Sigmoid colon (tissue), 7 donors: ENCODE measurements at places on chromosomes 7 and 10. TPM values are rescaled to one million over a fixed set of nuclear protein-coding genes. Genes with fewer than 3 reads are reported as not detected.

Gene C10orf53
- total RNA-seq: not detected

DNA sequence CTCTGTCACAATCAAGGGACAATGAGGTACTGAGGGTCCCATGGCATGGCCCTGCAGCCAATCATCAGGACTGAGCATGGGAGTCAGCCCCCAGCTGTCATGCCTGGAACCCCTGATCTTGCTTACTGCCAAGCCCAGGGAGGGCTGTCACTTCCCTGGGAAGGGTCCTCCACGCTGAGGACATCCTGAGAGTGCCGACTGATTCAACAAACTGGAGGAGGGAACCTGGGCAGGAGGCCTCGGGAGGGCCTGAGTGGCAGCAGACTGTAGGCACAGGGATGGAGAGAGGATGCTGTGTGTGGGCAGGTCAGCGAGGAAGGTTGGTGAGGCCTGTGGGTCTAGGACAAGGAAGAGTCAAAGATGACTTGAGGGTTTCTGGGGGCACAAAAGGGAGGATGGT is 154.3 kb downstream of the ZNF248 start:
- H3K27me3 ChIP-seq: no peaks in the 10 kb centered on the region
- H3K4me3 ChIP-seq: no peak overlapping the region
- no peak overlapping the region for H3K27ac ChIP-seq
- no peaks in the 10 kb centered on the region for H3K36me3 ChIP-seq

GRCh38 chr10:30415593-30415992 is 18.4 kb upstream of the MAP3K8 start:
- no peak overlapping the region for H3K27ac ChIP-seq
- H3K27me3 ChIP-seq: no peaks in the 10 kb centered on the region
- no peaks in the 10 kb centered on the region for H3K36me3 ChIP-seq
- no peaks in the 10 kb centered on the region for H3K4me1 ChIP-seq

- H3K27me3 ChIP-seq: no peaks in the 10 kb centered on the region
- no peak overlapping the region for H3K27ac ChIP-seq
- H3K4me3 ChIP-seq: no peak overlapping the region
- H3K36me3 ChIP-seq: no peaks in the 10 kb centered on the region
- no peak for DNase-seq
Measured at GRCh38 chr10:90937645-90938258, 16.9 kb upstream of the ANKRD1 start.

Gene SPDYE2
- not detected for total RNA-seq

GRCh38 chr10:12103802-12104201 is 25.7 kb upstream of the SEC61A2 start:
- H3K4me3 ChIP-seq: no peak overlapping the region
- DNase-seq: no peak
- peaks cover 35% of the 10 kb centered on the region for H3K36me3 ChIP-seq
- no peak overlapping the region for H3K27ac ChIP-seq
- H3K4me1 ChIP-seq: no peaks in the 10 kb centered on the region

Gene WDR86
- total RNA-seq: 14.4 TPM

DNA sequence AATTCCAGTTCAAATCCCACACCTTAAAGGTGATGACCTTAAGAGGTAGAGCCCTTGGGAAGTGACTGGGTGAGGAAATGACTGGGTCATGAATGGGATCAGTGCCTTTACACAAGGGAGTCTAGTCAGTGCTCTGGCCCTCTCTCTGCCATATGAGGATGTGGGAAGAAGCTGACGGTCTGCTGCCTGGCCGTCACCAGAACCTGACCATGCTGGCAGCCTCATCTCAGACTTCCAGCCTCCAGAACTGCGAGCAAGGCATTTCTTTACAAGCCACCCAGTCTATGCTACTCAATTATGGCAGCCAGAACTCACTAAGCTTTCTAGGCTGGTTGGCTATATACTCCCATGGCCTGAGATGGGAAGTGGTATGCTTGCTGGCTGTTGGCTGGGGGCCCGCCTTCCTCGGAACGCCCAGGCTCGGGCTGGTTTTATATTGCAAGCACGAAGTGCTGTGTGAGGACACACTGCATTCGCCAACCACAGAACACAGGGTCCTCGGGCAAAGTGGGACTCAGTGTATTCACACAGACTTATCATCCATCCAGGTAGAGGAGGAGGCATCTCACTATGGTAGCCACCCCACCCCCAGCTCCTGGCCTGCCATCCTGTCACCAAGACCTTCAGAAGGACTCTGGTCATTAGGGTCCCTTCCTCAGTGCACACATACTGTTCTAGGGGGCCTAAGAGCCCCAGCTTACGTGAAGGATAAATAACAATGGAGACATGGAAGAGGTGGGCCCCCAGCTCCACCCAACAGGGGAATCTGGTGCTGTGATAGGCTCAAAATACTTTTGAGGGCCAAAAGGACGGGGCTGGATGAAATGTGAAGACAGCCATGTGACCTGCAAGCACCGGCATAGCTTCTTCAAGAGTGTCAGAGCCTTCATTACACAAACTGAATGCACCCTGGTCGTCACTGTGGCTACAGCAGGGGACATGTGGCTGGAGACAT is 49.0 kb downstream of the ZRANB1 start:
- H3K4me3 ChIP-seq: no peak overlapping the region
- no peak for DNase-seq
- peaks cover 10% of the 10 kb centered on the region for H3K4me1 ChIP-seq
- H3K27me3 ChIP-seq: no peaks in the 10 kb centered on the region
- peaks cover 93% of the 10 kb centered on the region for H3K36me3 ChIP-seq

DNA sequence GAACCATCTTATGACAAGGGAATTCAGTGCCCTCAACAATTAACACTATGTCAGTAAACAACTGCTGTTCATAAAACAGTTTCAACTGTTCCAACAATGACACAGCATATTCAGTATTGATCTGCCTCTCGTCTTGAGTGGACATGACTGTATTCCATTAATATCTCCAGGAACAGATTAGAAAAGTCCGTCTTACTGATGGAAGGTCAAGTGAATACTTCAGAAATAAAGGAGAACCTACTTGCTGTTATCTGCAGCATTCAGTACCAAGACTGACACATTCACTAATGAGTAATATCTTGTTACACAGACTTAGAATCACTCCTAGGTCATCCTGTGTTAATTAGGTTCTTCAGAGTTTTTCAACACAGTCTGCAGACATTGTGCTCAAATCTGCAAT is 12.1 kb downstream of the KBTBD2 start:
- H3K36me3 ChIP-seq: no peaks in the 10 kb centered on the region
- DNase-seq: no peak
- H3K27me3 ChIP-seq: no peaks in the 10 kb centered on the region

GRCh38 chr7:112149734-112150133 is 56.5 kb downstream of the DOCK4 start:
- no peaks in the 10 kb centered on the region for H3K36me3 ChIP-seq
- no peaks in the 10 kb centered on the region for H3K27me3 ChIP-seq
- H3K27ac ChIP-seq: no peak overlapping the region
- no peak overlapping the region for H3K4me3 ChIP-seq
- H3K4me1 ChIP-seq: no peaks in the 10 kb centered on the region
- DNase-seq: no peak

Gene PRSS2
- not detected for total RNA-seq

GRCh38 chr10:112774798-112775197 is 175.2 kb upstream of the TCF7L2 start:
- H3K27ac ChIP-seq: no peak overlapping the region
- H3K27me3 ChIP-seq: no peaks in the 10 kb centered on the region
- peaks cover 3% of the 10 kb centered on the region for H3K4me1 ChIP-seq
- no peak overlapping the region for H3K4me3 ChIP-seq
- no peak for DNase-seq

- H3K4me1 ChIP-seq: no peaks in the 10 kb centered on the region
- no peak for DNase-seq
- H3K36me3 ChIP-seq: no peaks in the 10 kb centered on the region
- no peaks in the 10 kb centered on the region for H3K27me3 ChIP-seq
Measured at GRCh38 chr10:93554760-93555432, 11.6 kb upstream of the FFAR4 start.

- peak overlapping the region; percentile 99 for H3K27ac ChIP-seq
- no peak for DNase-seq
- no peaks in the 10 kb centered on the region for H3K27me3 ChIP-seq
- H3K4me1 ChIP-seq: peaks cover 60% of the 10 kb centered on the region
- H3K36me3 ChIP-seq: no peaks in the 10 kb centered on the region
Measured at GRCh38 chr7:44882899-44883298, 2.4 kb downstream of the PURB start.

GRCh38 chr7:15433151-15433550 is 128.7 kb downstream of the AGMO start:
- no peak overlapping the region for H3K27ac ChIP-seq
- DNase-seq: no peak
- no peaks in the 10 kb centered on the region for H3K4me1 ChIP-seq
- H3K4me3 ChIP-seq: no peak overlapping the region
- no peaks in the 10 kb centered on the region for H3K36me3 ChIP-seq

Gene CUZD1
- total RNA-seq: 0.66 TPM

- DNase-seq: no peak
- H3K4me3 ChIP-seq: no peak overlapping the region
- no peaks in the 10 kb centered on the region for H3K4me1 ChIP-seq
- H3K27me3 ChIP-seq: no peaks in the 10 kb centered on the region
Measured at GRCh38 chr10:14200698-14201544, 129.8 kb downstream of the FRMD4A start.

DNA sequence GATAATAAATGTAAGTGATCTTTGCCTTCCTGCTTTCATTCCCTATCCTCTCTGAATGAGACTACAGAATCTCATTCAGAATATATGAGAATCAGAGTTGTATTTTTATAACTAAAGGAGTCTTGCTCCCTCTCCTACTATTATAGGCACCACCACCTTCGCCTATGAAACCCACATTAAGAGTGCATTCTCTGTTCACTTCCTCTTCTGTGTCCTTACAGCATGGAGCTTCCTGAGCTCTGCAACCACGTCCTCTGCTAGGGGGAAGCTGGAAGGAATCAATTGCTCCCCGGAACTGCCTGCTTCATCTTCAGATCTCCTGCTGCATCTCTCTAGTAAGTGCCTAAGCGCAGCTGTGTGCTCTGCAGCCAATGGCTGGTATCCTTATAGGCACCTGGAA is 820.7 kb downstream of the GRID1 start:
- H3K4me1 ChIP-seq: no peaks in the 10 kb centered on the region
- no peaks in the 10 kb centered on the region for H3K36me3 ChIP-seq
- no peaks in the 10 kb centered on the region for H3K27me3 ChIP-seq
- H3K27ac ChIP-seq: no peak overlapping the region
- no peak for DNase-seq

DNA sequence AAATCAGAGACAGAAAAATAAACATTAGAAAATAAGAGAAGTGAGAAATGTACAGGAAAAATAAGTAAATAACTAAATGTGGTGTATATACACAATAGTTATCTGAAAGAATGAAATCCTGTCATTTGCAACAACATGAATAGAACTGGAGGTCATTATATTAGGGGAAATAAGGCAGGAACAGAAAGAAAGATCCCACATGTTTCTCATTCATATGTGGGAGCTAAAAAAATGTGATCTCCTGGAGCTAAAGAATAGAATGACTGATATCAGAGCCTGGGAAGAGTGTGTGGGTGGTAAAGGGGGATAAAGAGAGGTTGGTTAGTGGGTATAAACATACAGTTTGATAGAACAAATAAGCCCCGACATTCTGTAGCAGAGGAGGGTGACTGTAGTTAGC is 27.3 kb downstream of the PLXDC2 start:
- H3K4me3 ChIP-seq: no peak overlapping the region
- no peak for DNase-seq
- no peaks in the 10 kb centered on the region for H3K4me1 ChIP-seq
- H3K27ac ChIP-seq: no peak overlapping the region
